ENCODE measurements at places on chromosomes 1 and 21. TPM values are rescaled to one million over a fixed set of nuclear protein-coding genes. Genes with fewer than 3 reads are reported as not detected.

The CHIA gene
- total RNA-seq, result not detected

The HNRNPU gene
- total RNA-seq, result 540 TPM

The PROK1 gene
- not detected for total RNA-seq

The S100A7A gene
- not detected for total RNA-seq

The PPOX gene
- 15.2 TPM for total RNA-seq

The TDRD5 gene
- total RNA-seq, result 0.82 TPM

The FAM151A gene
- not detected for total RNA-seq

The CD1E gene
- total RNA-seq, result not detected

The SLC44A5 gene
- 0.82 TPM for total RNA-seq

The EPS8L3 gene
- total RNA-seq, result not detected

The NGF gene
- 2.3 TPM for total RNA-seq

The CDC42BPA gene
- total RNA-seq, result 75.0 TPM

All from tongue (tissue), 3 donors.